Aorta (tissue), 5 donors: ENCODE measurements at places on chromosomes 7 and 10. TPM values are rescaled to one million over a fixed set of nuclear protein-coding genes. Genes with fewer than 3 reads are reported as not detected.

The OR2A12 gene
- total RNA-seq, result not detected

The NUTM2A gene
- 1.0 TPM for total RNA-seq

The ANKRD30A gene
- not detected for total RNA-seq

The NACAD gene
- total RNA-seq, result 10.0 TPM

The ANKRD61 gene
- not detected for total RNA-seq

DNA sequence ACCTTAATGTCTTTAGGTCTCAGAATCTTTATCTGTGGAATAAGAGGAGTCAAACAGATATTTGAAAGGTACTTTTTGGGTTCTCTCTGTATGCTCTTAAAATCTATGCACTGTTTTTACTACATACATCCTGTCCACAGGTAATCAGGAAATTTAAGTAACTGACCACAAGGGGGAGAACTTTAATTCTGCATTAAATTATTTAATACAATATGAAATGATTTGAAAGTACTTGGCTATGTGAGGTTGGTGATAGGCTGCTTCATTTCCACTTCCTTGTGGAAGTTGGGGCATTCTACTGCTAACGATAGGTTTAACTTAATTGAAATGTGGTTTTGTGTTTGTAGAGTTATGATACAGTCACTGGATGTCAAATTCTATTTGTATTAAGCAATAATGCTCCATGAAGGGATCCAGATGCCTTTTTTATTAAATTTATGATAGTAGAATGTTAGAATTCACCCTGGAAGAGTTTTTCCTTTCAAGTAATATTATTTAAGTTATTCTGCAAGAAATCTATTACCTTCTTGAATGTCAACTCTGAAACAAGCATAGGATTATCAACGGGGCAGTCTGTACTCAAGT lies 6.0 kb downstream of the TEX47 start:
- no peaks in the 10 kb centered on the region for H3K4me1 ChIP-seq
- no peak for DNase-seq

GRCh38 chr10:85601526-85601925 lies 765.1 kb downstream of the GRID1 start:
- H3K27ac ChIP-seq, result no peak overlapping the region
- H3K4me3 ChIP-seq, result no peak overlapping the region
- no peaks in the 10 kb centered on the region for H3K27me3 ChIP-seq
- H3K4me1 ChIP-seq, result no peaks in the 10 kb centered on the region

GRCh38 chr7:102211590-102212550 lies 74.8 kb upstream of the SH2B2 start:
- no peaks in the 10 kb centered on the region for H3K36me3 ChIP-seq
- no peak overlapping the region for H3K27ac ChIP-seq
- no peaks in the 10 kb centered on the region for H3K27me3 ChIP-seq
- no peak overlapping the region for H3K4me3 ChIP-seq

GRCh38 chr10:131259535-131259934 lies 52.0 kb downstream of the TCERG1L start:
- no peaks in the 10 kb centered on the region for H3K4me1 ChIP-seq
- no peaks in the 10 kb centered on the region for H3K36me3 ChIP-seq
- H3K27me3 ChIP-seq, result no peaks in the 10 kb centered on the region
- no peak for DNase-seq
- H3K4me3 ChIP-seq, result no peak overlapping the region
- no peak overlapping the region for H3K27ac ChIP-seq

DNA sequence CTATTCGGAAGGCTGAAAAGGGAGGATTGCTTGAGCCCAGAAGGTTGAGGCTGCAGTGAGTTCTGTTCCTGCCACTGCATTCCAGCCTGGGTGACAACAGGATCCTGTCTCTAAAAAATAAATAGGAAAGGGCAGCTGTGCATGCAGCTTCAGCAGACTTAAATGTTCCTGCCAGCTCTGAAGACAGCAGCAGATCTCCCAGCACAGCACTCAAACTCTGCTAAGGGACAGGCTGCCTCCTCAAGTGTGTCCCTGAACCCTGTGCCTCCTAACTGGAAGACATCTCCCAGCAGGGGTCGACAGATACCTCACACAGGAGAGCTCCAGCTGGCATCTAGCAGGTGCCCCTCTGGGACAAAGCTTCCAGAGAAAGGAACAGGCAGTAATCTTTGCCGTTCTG lies 117.9 kb downstream of the CXCL12 start:
- no peaks in the 10 kb centered on the region for H3K27me3 ChIP-seq
- no peak overlapping the region for H3K27ac ChIP-seq
- no peak for DNase-seq
- no peaks in the 10 kb centered on the region for H3K4me1 ChIP-seq
- no peaks in the 10 kb centered on the region for H3K36me3 ChIP-seq

GRCh38 chr7:2209146-2209960 lies 23.4 kb downstream of the MAD1L1 start:
- H3K4me3 ChIP-seq, result no peak overlapping the region
- DNase-seq, result peak; percentile 79
- H3K27me3 ChIP-seq, result no peaks in the 10 kb centered on the region
- no peak overlapping the region for H3K27ac ChIP-seq

GRCh38 chr7:73434701-73435069 lies 1.1 kb downstream of the FZD9 start:
- H3K4me3 ChIP-seq, result no peak overlapping the region
- no peaks in the 10 kb centered on the region for H3K27me3 ChIP-seq
- H3K36me3 ChIP-seq, result no peaks in the 10 kb centered on the region
- DNase-seq, result no peak

GRCh38 chr7:77281780-77282478 lies 82.3 kb upstream of the FGL2 start:
- DNase-seq, result peak; percentile 70
- peak overlapping the region; percentile 82 for H3K4me3 ChIP-seq
- H3K27ac ChIP-seq, result peak overlapping the region; percentile 86
- H3K27me3 ChIP-seq, result no peaks in the 10 kb centered on the region
- H3K36me3 ChIP-seq, result no peaks in the 10 kb centered on the region

GRCh38 chr7:89927762-89928161 lies 226.5 kb upstream of the STEAP1 start:
- no peaks in the 10 kb centered on the region for H3K27me3 ChIP-seq
- H3K36me3 ChIP-seq, result no peaks in the 10 kb centered on the region
- H3K27ac ChIP-seq, result no peak overlapping the region
- no peak overlapping the region for H3K4me3 ChIP-seq

GRCh38 chr7:16460789-16461493 lies 4.6 kb downstream of the SOSTDC1 start:
- H3K4me3 ChIP-seq, result no peak overlapping the region
- peaks cover 3% of the 10 kb centered on the region for H3K4me1 ChIP-seq
- no peak for DNase-seq
- no peaks in the 10 kb centered on the region for H3K27me3 ChIP-seq
